CD4-positive, CD25-positive, alpha-beta regulatory T cell (primary cell): ENCODE measurements at places on chromosomes 3 and 15. TPM values are rescaled to one million over a fixed set of nuclear protein-coding genes. Genes with fewer than 3 reads are reported as not detected.

- peak; percentile 31 for DNase-seq
Measured at GRCh38 chr3:185280572-185281365, 26.9 kb upstream of the EHHADH start.

GRCh38 chr3:140898340-140899180, 43.1 kb upstream of the SLC25A36 start:
- peak; percentile 55 for DNase-seq

The MCTP2 gene
- 6.4 TPM for total RNA-seq

DNA sequence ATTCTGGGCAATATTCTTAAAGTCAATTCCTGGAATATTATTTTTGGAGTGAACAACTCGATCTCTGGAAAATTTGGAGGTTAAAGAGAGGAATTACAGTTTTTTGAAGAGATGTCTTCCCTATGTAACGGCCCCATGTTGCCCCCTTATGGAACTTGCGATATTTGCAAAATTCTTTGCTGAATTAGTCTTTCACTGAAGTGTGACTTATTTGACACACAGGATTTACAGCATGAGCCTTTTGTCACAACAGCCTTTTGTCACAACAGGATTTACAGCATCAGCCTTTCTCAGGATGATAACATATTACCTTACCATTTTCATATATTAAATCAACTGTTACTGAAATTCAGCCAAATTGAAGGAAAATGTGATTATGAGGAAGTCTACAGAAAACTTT, 37.8 kb upstream of the SPTSSB start:
- DNase-seq, result peak; percentile 51

DNA sequence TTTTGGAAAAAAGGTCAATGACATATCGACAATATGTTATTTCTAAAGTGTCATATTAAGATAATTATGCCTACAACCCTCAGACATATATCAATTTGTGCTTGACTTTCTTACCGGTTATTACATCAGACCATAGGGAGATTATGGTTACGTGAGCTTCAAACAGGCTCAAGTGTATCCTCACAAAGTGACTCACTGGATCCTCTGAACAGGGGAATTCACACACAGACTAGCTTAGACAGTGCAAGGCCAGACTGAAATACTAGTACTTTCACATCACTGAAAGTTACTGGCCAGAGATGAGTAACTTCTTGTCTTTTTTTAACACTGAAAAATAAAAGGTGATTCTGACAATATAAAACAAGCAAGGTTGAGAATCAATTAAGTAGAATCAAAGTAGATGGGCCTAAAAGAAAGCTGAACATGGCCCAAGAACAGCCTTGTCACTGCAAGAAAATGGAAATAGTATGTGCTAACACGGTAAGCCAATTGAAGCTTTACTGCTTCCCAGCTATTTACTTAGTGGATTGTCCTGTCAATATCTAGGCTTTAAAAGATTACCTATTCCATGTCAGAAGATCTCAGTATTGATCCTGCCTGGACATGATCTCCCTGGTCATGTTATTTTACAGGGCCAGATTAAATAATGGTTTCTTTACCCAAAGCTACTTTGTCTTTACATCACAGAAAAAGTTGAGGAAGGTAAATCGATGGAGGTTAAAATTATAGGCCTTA, 848.6 kb downstream of the ROBO1 start:
- DNase-seq, result no peak

- no peak for DNase-seq
Measured at GRCh38 chr3:83498361-83499016, 1460.3 kb upstream of the CADM2 start.

The IL20RB gene
- total RNA-seq, result 2.8 TPM

DNA sequence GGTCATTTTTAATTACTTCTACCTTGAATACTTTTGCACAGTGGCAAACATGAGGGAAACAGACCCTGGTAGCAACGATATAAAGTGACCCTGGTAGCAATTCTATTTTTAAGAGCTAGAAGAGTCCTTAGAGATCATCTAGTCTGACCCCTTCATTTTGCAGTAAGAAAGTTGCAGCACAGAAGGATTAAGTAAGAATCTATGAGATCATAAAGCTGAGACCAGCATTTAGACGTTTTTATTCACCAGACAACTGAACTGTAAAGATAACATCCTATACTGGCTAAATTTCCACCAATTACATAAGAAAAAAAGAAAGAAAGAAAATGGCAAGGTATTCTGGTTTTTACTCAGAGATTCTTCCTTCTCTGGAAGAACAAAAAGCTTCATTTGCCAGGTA, 49.9 kb downstream of the LRRFIP2 start:
- no peak for DNase-seq

The BCL2A1 gene
- 12.9 TPM for total RNA-seq

The LCMT2 gene
- 9.9 TPM for total RNA-seq

The GOLGA8T gene
- not detected for total RNA-seq

The ADCY5 gene
- total RNA-seq, result not detected

DNA sequence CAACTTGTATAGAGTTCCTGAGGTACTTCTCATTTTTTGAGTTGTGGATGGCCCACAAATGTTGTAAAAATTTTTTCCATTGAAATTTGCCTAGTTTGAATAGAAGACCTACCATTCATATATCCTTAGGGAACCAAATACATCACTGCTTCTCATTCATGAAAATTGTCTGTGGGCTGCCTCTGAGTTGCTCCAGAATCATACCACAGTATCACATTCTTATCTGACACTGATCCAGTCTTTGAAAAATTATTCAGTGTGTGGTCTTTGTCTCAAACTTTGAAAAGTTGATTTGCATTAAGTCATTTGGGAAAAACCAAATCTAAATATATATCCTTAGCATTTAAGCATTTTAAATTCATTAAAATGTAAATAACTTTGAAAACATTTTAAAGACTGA, 321.1 kb downstream of the LSAMP start:
- DNase-seq, result no peak

DNA sequence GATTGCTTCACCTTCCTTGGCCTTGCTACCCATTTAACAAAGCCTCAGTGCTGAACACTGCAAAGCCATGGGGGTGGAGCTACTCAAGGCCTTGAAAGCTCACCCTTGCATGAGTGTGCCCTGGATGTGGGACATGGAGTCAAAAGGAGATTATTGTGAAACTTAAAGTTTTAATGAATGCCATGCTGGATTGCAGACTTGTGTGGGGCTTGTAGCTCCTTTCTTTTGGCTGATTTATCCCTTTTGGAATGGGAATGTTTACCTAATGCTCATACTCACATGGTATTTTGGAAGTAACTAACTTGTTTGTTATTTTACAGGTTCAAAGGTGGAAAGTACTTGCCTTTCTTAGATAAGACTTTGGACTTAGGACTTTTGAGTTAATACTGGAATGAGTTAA, 538.5 kb upstream of the NECTIN3 start:
- DNase-seq, result no peak

The VGLL3 gene
- 0.05 TPM for total RNA-seq

DNA sequence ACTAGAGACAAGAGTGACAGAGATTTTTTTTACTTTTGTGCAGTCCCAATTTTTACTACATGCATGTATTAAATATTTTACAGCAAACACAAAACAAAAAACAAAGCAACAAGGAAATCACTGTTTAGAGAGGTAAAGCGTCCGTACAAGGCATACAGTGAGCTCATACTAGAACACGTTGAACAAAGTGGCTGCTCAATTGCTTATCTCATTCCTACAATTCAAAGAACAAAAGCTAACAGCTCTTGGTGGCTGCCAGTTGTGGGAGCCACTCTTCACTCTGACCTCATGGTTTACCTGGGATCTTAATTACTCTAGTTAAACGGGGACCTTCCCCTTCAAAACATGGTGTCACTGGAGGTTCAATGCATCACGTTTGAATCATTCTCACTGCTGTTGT, 7.6 kb upstream of the ARHGEF26 start:
- DNase-seq, result no peak

The WDR93 gene
- not detected for total RNA-seq

The FBXW12 gene
- total RNA-seq, result not detected

DNA sequence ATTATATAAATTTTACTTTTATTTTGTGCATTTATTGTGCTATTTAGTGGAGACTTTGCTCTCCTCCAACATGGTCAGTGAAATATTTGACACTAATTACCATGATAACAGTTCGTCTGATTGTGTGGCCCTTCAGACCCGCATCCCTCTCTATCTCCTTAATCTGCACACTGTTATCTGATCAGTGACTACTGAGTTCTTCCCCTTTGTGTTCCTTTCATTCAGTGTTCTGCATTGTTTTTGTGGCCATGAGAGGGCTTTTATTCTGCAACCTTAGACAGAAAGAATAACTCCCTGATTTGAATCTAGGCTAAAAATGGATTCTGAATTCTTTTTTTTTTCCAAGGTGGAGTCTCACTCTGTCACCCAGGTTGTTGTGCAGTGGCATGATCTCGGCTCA, 11.9 kb upstream of the FMN1 start:
- no peak for DNase-seq

GRCh38 chr3:10935028-10935427, 57.5 kb upstream of the SLC6A1 start:
- DNase-seq, result no peak

The AGTR1 gene
- not detected for total RNA-seq

DNA sequence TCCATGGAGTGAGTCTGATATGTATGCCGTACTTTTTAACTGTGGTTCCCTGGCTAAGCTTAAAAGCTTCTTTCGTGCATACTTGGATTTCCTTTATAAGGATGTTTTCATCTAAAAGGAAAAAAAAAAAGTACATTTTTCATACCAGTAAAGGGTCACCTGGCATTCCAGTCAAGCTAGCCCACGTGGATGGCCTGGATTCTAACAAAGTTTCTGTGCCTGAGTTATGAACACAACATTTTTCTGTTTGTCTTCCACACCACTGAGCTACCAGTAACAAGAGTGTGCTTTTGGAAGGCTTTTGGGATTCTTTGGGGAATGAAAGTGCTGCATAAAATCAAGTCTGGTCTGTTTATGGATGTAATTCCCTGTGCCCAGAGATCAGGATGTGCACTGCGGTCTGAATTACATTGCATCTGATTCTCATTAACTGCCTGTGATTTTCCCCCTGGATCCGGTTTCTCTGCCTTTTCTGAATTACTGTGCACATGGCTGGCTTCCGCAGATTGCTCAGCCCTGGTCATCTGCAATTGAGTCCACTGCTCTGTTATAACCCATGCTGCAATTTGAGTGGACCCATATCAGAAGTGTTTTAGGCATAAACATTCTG, 38.2 kb upstream of the MAGI1 start:
- no peak for DNase-seq

GRCh38 chr15:62219799-62220198, 54.7 kb upstream of the C2CD4B start:
- DNase-seq, result no peak

The IMPG2 gene
- 0.35 TPM for total RNA-seq

DNA sequence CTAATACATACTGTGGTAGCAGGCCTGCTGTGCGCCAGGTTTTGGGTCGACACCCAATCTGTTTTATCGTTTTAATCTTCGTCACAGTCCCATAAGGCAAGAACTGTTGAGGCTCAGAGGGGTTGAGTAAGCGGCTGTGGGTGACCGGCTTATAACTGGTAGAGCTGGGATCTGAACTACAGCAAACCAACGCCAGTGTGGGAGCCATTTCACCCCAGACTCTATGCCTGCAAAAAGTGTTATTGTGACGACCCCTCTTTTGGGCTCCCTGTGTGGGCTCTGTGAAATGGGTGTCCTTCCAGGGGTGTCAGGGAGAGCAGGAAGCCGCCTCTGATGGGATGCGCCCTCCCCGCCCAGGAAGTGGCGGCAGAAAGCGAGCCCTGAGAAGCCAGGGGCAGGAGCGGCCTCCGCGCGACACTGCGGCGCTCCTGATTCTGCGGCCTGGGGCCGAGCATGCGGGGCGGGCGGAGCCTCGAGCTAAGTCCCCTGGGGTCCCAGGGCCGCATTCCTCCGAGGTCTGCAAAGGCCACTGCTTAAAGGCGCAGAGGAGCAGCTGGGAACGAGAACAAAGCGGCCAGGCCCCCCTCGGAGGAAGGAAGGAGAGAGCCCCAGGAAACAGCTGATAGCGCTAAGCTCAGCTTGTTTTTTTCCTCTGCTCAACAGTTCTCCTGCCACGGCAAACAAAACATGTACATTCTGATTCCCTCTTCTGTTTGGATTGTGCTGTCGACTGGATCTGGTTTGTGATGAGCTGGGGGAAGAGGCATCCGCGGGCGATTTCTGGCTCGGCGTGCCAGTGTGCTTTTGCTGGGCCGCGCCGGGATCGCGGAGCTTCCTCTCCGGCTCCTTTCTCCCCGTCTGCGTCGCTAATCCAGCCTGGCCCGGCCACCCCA, 33.9 kb downstream of the GRK7 start:
- peak; percentile 42 for DNase-seq

GRCh38 chr3:69881051-69881450, 118.5 kb upstream of the SAMMSON start:
- DNase-seq, result no peak

The TMEM40 gene
- 4.4 TPM for total RNA-seq

DNA sequence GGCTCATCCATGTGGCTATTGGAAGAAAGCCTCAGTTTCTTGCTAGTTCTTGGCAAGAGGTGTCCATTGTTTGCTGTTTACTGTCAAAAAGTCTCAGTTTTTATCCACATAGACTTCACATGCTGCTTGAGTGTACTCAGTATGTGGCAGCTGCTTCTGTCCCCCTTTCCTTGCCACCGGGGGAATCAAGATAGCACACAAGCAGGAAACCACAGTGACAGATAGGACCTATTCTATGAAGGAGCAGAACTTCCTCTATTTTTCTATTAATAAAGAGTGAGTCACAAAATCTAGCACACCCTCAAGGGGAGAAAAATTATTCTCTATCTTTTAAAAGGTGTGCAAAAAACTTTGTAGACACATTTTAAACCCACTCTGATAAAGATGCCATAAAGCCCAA, 121.4 kb upstream of the GMNC start:
- DNase-seq, result no peak

The ABI3BP gene
- not detected for total RNA-seq

DNA sequence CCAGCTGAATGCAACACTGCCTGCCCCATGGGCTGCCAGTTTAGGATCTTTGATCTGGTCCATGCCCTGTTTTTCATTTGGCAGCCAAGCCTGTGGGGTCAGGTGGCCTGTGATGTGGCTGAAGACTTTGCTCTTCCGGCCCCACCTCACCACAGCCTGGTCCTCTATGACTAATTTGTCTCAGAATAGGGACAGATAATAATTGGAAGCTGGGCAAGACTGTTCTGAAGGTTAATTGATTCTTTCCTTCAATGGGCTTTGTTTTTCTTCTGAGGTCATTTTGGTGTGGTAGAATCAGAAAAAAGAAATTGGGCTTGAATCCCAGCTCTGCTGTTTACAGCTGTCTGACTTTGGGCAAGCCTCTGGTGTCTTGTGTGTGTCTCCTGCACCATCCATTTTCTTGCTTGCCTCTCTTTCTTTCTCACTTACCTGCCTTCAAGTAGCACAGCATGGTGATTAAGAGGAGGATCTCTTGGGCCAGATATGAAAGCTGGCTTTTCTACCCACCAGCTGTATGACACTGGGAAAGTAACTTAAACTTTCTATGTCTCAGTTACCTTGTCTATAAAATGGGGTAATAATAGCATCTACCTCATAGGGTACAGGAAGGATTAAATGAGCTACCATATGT, 24.2 kb downstream of the ABHD2 start:
- DNase-seq, result no peak

DNA sequence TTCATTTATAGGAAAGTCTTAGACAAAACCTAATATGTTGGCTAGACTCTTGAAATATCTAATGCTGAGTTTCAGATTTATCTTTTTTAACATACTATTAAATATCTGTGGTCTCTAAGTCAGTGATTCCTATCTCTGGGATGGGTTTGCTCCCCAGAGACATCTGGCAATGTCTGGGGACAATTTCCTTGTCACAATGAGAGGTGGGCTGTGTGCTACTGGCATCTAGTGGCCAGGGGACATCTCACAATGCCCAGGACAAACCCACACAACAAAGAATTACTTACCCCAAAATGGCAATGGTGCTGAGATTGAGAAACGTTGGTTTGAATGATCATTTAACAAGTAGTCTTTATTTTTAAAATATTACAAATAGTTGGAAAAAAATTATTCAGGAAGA, 602.1 kb downstream of the MAGI1 start:
- no peak for DNase-seq
